ENCODE measurements at places on chromosomes 13 and 19. TPM values are rescaled to one million over a fixed set of nuclear protein-coding genes. Genes with fewer than 3 reads are reported as not detected.

DNA sequence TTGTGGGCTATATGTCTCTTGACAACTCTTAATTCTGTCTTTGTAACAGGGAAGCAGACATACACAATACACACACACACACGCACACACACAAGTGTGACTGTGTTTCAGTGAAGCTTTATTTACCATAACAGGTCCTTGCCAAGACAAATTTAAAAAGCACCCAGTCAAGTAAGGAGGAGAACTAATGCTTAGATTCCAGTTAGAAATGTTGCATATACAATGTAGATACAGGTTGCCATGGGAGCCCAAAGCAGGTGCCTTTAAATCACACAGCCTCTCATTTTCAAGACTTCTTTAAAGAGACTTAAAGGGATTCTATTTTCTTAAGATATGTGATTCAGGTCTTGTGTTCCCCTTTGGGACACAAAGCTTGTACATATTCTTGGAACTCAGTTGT lies 1551.9 kb downstream of the EFNB2 start:
- DNase-seq, result no peak

CPAMD8 gene
- not detected for total RNA-seq

DNA sequence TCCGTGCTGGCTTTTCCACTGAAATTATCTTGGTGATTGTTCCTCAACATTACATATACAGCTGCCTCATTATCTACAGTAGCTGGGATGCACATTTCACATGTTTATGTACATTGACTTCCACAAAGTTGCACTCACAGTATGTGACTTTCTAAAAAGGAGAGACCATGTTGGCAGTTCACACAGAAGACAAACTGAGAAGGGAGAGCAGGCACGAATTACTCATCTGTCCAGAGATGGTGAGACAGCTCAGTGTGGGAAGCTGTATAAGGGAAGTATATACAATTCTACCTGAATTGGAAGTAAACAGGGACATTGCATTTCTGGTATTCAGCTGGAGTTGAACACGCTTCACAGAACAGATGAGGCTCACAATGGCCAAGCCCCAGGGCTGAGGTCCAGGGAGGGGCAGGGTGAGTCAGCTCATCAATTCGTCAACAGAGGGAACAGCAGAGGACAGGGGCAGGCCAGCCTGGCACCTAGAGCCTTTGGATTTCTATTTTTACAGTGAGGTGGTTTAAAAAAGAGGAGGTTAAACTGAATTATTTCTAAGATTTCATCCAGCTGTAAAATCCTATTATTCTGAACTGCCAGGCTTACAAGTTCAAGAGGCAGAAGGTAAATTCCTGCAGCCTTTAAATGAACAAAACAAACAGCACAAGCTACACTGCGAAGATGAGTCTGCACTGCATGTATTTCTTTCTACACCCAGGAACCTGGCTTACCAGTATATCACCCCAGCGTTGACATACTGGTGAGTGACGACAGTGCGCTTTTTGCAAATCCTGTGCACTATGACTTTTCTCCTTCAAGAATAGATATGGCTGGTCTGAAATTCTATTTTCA lies 9.8 kb downstream of the PARP4 start:
- DNase-seq, result no peak

HSH2D gene
- total RNA-seq, result 25.5 TPM

ZNF837 gene
- 1.6 TPM for total RNA-seq

LCP1 gene
- total RNA-seq, result 1,014 TPM

- DNase-seq, result no peak
These were observed 53.0 kb upstream of the TPM4 start for GRCh38 chr19:16023146-16023915.

DNA sequence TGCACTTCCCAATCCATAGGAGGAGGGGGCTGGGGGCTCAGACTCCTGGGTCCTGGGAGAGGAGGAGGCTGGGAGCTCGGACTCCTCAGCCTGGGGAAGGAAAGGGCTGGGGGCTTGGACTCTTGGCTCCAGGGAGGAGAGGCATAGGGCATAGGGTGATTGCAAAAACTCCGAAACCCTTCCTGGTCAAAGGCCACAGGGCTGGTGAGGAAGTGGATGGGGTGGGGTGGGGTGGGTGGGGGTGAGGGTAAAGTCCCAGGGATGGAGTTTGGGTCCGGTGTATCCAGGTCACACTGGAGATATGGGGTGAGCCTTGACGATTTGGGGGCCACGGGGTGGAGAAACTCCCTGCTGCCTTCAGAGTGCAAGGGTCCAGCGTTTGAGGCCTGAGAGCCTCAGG lies 2.8 kb downstream of the MYH14 start:
- no peak for DNase-seq

ZNF175 gene
- total RNA-seq, result 8.0 TPM

DNA sequence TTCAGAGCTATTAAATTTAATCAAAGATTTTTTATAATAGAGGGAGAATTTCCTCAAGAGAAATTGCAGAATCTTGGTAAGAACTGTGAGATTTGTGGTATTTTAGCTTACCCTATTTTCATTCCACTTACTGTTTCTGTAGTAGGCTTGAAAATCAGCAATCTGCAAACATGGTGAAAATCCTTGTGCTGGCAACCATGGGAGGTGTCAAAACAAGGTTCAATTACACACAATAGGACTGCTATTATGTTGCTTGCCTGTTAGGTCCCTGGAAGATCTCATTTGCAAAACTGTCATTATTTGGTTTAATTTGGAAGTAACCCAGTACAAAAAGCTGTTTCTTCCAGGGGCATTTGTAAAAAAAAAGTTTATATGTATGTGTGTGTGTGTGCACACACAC lies 662.8 kb upstream of the SLITRK6 start:
- DNase-seq, result no peak

ZNF93 gene
- total RNA-seq, result 17.8 TPM

DNA sequence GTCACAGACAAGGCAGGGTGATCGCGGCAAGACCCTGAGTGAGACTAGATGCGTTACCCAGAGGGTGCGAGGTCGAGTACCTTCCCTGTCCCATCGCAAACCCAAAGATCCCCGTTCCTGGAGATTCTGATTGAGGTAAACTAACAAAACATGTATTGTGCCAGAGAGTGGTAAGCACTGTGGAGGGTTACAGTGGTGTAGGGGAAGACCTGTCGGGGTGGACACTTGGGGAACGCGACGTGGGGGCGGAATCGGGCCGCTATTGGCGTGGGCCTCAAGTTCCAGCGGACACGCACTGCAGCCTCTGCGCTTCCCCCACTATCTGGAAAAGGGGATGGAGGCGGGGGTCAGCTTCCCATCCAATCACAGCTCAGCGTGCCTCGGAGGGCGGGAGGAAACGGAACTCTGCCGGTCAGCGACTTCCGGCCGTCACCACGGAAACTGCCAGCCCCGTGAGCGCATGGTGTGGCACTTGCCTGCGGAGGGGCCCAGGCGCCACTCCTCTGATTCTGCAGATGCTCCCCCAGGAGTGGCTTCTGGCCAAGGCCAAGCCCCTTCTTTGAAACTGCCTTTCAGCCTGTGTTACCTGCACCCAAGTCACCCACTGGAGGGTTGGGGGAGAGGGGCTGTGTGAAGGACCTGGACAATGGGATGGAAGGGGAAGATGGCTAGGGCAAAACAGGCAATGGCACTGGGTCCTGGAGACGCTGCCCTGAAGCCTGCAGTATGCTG lies 1.0 kb upstream of the UBE2M start:
- DNase-seq, result peak; percentile 85

DNA sequence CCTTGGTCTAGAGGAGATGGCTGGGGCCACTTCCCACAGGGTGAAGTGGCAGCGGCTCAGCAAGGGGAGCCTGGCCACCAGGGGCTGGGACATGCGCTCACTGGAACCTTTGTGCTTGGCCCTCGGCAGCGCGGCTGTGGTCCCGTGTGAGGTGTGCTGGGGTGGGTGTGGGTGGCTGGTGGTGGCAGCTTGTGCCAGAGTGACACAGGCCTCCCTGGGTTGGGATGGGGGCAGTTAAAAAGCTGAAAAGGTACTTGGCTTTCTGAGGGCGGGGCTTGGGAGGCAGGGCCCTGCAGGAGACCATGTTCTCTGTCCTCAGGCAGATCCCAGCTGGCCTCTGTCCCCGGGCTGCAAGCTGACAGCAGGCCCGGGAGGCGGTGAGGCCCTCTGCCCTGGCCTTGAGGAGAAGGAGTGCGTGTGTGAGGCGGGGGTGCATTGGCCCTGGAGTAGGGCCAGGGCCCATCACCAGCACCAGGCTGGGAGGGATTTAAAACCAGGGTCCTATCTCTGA lies 17.3 kb downstream of the MPND start:
- no peak for DNase-seq

- DNase-seq, result no peak
These were observed 119.7 kb upstream of the SOX1 start for GRCh38 chr13:111947026-111947810.

DNA sequence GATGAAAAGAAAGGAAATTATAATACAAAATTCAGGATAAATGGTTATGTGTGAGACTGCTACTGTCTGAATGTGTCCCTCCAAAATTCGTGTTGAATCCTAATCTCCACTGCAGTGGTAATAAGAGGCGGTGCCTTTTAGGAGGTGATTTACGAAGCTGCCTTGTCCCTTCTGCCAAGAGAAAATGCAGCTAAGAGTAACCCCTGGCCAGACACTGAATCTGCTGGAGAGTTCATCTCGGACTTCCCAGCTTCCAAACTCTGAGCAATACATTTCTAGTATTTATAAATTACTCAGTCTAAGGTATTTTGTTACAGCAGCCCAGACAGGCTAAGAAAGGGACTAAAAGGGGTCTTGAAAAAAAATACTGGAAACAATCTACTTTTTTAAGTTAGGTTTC lies 152.6 kb downstream of the KLF12 start:
- DNase-seq, result no peak

- peak; percentile 88 for DNase-seq
These were observed 27.7 kb downstream of the MEIS3 start for GRCh38 chr19:47391510-47392223.

- no peak for DNase-seq
These were observed 287.5 kb downstream of the ATP8A2 start for GRCh38 chr13:25659091-25659795.

DNA sequence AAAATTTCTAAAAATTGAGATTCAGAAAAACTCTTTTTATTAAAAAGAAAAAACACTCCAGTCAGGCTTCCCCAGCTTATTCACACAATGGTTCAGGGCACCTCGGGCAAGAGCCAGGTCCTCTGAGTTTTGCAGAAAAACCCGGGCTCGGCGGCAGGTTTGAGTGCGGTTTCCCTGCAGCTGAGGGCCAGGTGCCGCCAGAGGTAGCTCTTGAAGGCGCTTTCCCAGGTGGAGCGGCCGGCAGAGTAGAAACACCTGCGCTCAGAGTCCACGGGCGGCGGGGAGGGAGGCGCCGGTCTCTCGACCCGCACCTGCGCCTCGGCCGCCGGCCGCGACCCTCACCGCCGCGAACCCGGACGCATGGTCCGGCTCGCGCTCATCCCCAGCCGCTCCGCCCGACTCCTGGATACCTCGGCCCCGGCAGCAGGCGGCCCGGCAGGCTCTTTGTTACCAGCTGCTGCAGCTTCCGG lies 444 bp downstream of the PROSER1 start:
- no peak for DNase-seq

PNMA8B gene
- total RNA-seq, result not detected

DNA sequence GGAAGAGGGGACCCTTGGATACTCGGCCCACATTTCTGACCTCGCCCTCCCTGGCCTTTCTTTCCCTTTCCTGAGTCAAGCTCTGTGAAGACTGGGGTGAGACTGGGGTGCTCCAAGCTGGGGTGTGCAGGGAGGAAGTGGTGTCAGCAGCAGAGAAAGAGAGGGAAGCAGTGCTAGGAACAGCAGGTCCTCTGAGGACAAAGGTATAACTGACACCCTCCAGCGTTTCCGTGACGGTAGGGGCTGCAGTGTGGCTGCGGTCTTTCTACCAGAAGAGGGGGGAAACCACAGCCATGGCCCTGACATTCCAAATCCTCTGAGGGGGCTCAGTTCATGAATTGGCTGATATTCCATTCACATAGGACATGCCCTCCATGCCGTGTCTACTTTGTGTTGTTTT lies 1.1 kb downstream of the KIR3DL2 start:
- DNase-seq, result no peak

SULT2A1 gene
- not detected for total RNA-seq

DNA sequence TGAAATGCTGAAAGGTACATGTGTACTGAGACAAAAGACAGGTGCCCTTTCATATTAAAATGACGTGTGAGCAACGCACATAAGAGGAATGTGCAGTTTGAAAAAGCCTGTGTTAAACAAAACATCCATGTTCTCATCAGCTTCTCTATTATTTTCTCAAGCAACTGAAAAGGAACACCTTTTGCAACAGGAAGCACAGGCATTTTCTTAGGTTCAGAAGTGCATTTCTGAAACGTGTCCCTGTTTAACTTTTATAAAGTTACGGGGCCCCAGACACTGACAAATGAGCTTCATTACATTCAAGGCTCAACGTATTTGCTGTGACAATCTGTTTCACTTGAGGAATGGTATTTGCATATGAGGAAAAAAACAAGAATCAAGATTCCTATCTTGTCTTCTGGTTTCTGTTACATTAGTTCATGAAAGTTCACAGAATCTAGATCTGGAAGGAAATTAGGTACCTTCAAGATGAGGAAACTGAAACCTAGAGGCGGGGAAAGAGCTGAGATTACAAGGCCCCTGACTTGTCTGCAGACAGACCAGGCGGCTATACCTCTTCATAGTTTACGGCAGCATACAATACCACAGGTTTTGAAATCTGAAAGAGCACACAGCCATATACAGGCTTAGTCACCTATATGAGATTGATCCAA lies 431.7 kb downstream of the KLF12 start:
- peak; percentile 42 for DNase-seq

DNA sequence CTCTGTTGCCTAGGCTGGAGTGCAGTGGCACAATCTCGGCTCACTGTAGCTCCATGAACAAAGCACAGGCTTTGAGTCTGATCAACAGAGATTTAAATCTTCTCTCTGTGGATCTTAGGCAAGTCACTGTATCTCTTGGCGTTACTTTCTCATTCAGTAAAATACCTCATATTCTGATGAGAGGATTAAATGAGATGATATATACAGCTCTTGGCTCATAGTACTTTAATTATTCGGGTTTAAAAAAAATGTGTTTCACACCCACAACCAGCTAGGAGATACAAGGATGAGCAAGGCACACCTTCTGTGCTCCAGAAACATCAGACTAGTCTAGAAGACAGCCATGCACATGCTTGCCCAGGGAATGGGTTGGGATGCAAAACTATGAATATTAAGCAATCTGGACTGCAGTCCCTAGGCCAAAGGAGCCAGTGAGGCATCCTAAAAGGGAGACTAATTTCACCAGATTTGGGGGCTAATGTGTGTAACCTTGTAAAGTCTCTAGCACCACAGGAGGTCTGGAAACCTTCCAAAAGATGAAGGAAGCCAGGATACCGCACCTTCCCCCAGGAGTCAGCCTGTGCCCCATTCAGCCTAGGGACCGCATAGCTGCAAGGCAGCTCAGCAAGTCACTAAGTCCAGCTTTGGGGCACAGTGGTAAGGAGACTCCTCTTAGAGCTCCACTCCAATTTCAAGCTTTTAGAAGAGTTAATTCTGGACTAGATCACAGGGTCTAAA lies 2.5 kb downstream of the VPS36 start:
- no peak for DNase-seq

DOCK9 gene
- total RNA-seq, result 36.9 TPM

DNA sequence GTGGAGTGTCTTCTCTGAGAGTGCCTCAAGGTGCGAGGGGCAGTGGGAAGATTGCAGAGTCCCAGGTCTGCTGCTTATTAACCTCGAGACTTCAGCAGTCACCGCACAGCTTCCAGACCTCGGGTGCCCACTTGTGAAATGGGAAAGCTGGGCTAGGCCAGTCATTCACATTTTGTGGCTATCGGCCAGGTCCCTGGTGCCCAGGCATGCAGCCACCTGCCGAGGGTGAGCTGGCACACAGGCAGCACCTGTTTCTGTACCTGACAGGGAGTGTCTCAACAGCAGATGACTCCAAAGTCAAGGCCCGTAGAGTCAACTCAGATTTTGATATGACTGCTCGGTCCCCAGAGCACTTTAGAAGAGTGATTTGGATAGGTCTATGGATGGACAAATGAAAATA lies 21.9 kb downstream of the UQCRFS1 start:
- no peak for DNase-seq

- DNase-seq, result no peak
These were observed 11.5 kb upstream of the TFDP1 start for GRCh38 chr13:113573065-113573464.

All from activated CD8-positive, alpha-beta T cell treated with anti-CD3 and anti-CD28 coated beads for 36 hours (primary cell).